ENCODE measurements at places on chromosomes 6 and 20.

DNA sequence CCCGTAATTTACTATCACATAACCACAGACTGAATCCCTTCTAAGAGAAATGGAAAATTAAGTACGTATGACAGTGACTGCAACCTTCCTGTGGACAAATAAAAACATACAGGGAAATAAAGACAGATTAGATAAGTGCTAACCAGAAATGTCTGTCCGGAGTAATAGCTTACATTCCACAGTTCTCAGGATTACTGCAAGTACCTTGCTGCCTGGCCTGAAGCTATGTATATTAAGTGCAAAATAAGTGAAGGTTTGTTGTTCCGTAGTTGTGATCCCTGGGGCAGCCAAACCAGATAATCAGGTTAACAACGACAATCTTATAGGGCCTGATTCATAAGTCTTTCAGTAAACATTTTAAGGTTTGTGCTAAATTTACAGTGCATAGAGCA lies 2.8 kb downstream of the NEDD9 start:
- no peak for DNase-seq

- no peak for DNase-seq
Observed at GRCh38 chr6:30022189-30022588, 38.9 kb upstream of the POLR1H start.

DNA sequence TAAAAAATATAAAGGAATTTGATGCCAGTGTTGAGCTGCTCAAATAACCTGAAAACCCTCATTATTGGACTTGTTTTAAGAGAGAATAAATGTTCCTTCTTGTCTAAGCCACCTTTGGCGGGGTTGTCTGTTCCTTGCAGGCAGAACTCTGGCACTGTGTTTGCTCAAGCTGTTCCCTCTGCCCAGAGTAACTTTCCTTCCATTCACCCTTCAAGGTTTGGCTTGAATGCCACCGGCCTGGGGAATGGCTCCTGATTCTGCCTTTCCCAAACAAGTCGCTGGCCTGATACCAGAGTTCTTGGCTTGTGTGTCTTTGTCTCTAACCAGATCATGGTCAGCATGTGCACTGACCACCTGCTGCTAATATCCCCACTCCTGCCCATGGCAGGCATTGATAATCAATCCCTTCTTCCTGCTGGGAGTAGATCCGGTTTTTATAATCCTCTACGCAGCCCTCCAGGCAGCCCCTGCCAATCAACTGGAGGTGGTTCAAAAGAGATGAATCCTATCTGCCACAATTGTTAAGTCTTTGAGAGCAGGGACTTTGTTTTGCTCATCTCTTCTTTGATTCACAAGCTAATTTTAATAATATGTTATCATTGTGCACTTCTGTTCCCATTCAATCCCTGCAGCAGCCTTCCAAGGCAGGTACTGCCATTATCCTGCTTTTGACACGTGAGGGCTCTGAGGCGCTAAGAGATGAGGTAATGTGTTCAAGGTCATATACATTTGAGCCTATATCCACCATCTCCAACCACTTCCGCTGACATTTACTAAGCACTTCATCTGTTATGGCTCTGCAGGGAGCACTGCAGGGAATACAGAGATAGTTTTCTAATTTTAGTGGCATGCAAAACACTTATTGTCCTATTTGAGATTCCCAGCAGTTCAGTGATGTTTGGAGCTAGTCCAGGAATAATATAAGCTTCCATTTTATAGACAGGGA lies 3.1 kb upstream of the CCM2L start:
- DNase-seq = no peak

DNA sequence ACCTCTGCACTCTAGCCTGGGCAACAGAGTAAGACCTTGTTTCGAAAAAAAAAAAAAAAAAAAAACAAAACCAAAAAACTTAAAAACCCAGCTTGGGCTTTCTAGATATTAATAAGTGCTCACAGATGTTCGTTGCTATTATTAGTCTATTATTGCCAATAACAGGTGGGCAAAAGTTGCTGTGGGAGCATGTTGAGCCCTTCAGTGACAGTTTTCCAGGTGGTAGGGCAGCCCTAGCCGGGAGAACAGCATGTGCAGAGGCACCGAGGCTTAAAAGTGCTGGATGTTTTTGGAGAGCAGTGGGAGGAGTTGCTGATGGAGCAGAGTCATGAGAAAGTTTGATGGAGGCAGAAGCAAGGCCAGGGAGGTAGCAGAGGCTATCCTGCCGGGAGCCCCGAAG lies 4.4 kb downstream of the PPP1R16B start:
- no peak for DNase-seq

- DNase-seq = no peak
Observed at GRCh38 chr20:33025318-33025876, 6.1 kb upstream of the BPIFB6 start.

- no peak for DNase-seq
Observed at GRCh38 chr6:85455471-85456026, 5.7 kb downstream of the NT5E start.

DNA sequence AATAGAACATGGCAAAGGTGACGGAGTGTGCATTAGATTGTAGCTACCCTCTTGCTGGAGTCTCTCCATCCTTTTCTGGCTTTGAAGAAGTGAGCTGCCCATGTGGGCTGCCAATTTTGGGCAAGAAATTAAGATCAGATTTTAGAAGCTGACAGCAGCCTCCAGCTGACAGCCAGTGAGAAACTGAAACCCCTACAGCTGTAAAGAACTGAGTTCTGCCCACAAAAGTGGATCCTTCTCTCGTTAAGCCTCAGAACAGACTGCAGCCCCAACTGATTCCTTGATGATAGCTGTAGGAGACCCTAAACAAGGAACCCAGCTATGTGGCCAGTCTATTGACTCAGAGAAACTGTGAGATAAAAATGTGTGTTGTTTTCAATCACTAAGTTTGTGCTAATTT lies 134.1 kb downstream of the CD109 start:
- DNase-seq = no peak

GRCh38 chr20:25278636-25279361 lies 30.9 kb downstream of the PYGB start:
- DNase-seq = no peak

DNA sequence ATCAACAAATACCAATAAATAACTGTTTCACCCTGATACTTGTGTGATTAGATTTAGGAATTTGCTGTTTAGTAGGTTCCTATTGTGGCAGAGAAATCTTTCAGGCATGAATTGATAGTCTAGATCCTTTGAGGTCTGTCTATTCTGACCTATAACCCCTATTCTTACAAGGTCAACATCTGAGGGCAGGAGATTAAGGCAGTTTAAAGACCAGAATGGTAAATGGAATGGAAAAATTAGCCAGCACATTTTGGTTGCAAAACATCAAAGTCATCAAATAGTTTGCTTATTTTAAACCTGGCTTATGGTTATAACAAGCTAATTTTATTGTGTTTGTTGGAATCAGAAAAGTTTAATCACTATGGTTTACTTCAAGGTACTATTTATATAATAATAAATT lies 78.4 kb downstream of the LIN28B start:
- no peak for DNase-seq

- DNase-seq = no peak
Observed at GRCh38 chr20:60482221-60483008, 524.2 kb downstream of the CDH26 start.

- no peak for DNase-seq
Observed at GRCh38 chr6:29870104-29870503, 42.5 kb downstream of the HLA-G start.

DNA sequence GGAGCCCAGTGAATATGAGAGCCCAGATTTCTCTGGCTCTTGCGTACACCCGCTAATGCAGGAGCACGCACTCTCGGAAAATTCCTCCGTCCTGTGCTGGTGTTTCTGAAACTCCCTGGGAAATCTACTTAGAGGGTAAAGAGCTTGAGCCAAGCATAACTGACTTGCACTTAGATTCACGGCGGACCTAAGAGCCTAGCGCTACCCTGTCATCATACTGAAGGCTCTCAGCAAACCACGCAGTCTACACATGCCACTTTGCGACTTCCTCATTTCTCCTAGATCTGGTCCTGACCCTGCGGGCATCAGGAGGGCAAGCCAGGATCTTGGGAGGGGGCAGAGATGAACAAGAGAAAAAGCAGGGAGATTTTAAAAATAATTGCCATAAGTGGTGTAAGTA lies 324.7 kb downstream of the CD83 start:
- no peak for DNase-seq

DNA sequence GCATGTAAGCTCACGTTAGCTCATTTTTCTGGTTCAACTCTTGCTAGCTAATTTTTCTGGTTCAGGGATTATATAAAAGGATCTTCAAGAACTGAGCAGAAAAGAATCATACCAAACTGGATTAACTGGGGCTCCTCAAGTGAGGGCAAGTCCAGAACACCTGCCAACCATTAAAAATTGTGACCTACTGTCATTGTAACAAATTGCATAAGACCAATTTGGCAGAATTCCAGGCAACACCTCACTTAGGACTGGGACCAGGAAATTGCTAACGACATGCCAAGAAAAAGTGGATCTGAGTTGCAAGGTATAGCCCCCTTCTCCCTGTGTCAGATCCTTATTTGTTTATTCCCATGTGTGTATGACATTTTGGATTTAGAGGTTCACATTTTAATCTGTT lies 216.6 kb downstream of the HIVEP2 start:
- DNase-seq = no peak

- DNase-seq = no peak
Observed at GRCh38 chr20:18055261-18055660, 2.5 kb downstream of the OVOL2 start.

DNA sequence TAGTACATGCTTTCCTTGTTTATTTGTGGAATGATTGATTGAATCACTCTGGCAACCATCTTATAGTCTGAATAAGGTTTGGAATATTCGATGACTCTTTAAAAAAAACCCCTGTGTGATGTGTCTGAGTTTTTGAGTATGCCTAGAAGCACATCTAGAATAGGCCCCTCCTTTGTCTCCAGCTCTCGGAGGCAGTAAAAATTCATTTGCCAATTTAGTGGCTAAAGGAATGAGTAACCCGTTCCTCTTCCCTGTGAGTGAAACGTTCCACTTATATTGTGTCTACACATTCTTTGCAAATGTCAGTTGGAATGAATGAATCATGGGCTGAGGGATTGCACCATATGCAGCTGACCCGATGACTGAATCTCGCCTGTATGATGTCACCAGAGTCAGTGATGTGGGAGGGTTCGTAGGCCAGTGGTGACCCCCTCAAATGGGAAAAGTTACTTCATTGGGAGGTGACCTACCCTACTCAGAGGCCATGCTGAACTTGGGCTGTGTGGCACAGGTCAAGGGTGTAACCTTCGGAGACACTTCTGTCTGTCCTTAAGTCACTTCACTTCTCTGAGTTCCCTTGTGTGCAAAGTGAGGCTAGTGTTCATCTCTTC lies 21.6 kb downstream of the MOCS3 start:
- DNase-seq = no peak

DNA sequence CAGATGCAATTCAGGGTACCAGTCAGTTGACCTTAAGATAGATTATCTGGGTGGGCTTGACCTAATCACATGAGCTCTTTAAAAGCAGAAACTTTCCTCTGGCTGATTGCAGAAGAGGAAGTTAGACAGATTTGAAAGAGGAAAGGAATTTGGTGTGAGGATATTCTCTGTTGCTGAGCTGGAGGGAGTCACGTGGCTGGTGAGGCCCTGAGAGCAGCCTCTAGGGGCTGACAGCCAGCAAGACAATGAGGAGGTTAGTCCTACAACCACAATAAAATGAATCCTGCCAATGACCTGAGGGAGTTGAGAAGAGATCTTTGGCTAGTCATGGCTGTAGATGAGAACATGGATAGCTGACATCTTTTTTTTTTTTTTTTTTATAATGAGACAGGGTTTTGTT lies 87.0 kb upstream of the B3GAT2 start:
- DNase-seq = no peak

DNA sequence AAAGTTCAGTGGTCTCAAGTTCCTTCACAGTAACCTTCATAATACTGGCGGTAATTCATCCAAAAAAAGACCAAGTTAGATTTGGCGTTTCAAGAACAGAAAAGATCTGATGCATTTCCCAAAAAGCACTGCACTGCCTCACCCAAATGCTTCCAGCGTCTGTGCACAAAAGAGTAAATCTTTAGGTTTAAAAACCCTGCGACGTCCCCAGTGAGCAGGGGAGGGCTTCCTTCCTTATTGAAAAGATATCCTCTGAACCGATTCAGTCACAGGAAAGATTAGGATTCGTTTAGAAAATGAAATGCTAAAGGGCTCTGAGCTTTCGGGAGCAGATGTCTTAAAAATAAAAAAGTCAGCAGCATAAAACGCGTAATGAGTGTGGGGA lies 654 bp downstream of the TBC1D7 start:
- DNase-seq = no peak

DNA sequence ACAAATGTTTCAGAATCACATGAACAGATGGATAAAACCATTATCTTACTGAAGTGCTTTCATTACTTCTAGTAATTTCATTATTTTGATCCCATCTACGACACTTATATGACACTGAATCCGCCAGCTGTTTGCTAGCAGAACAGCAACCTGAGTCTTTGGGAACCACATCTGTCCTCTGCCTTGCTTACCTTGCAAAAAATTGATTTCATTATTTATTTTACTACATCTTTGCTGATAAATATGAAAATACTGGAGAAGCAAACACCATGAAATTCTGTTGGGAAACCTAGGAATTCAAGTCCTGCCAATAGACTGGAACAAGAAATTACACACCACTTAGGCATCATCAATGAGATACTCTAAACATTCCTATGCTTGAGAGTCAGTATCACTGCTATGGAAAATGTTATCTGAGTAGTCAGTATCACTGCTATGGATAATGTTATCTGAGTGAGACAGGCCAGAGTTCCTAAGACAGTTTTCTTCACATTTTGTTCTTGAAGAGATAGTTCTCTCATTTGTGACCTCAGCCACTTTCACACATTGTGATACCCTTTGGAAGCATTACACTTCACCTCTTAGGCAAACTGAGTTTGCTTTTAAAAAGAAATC lies 91.9 kb downstream of the PDE10A start:
- no peak for DNase-seq

- DNase-seq = no peak
Observed at GRCh38 chr20:43985121-43985520, 70.5 kb downstream of the TOX2 start.

DNA sequence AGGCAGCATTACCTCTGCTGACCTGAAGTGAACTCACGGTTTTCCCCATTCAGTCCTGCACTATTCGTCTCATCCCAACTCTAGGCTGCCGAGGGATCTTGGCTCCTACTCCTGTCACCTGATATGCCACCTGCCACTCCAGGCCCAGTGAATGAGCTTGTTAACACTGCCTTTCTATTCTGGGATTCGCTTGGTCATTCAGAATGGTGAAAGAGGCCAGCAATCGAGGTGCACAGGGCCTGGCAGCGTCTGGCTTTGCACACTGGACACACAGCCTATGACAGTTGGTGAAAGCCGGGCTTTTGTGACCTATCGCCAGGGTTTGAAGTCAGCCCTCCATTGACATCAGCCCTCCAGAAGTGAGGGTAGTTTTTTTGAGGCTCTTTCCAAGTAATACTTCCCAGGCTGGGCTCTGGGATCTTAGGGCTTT lies 59.3 kb upstream of the MYL9 start:
- DNase-seq = no peak

- DNase-seq = no peak
Observed at GRCh38 chr6:56024931-56025330, 149.5 kb upstream of the BMP5 start.
